Endodermal cell (in vitro differentiated cells): ENCODE measurements at places on chromosomes 4 and X. TPM values are rescaled to one million over a fixed set of nuclear protein-coding genes. Genes with fewer than 3 reads are reported as not detected.

The PCDH10 gene
- 139 to 387 TPM (median 140 TPM) in 3 replicates for total RNA-seq

The NSG1 gene
- 1.4 to 2.0 TPM (median 1.8 TPM) in 3 replicates for total RNA-seq

The KANTR gene
- 8.1 and 11.7 TPM in 2 replicates for total RNA-seq

The CYP4V2 gene
- 1.3 to 2.0 TPM (median 1.6 TPM) in 3 replicates for total RNA-seq

The WDR17 gene
- 3.8 to 9.2 TPM (median 7.3 TPM) in 3 replicates for total RNA-seq

The HMX1 gene
- total RNA-seq = 0.79 and 1.2 TPM in 2 replicates

The ZGRF1 gene
- total RNA-seq = 25.3 and 29.1 TPM in 2 replicates

The LCORL gene
- 31.5 to 39.9 TPM (median 34.5 TPM) in 3 replicates for total RNA-seq

The HELT gene
- not detected in 2 replicates for total RNA-seq

The CENPVL1 gene
- 0.63 and 0.64 TPM in 2 replicates for total RNA-seq

The CLDN22 gene
- 0.14 to 0.15 TPM in 2 of 3 replicates, not detected in the other for total RNA-seq

The DGKK gene
- total RNA-seq = 4.8 and 5.4 TPM in 2 replicates

The ADGRL3 gene
- total RNA-seq = 9.8 and 10.3 TPM in 2 replicates

The PNMA6A gene
- 5.2 and 7.1 TPM in 2 replicates for total RNA-seq

The RNF175 gene
- 1.4 to 4.2 TPM (median 3.5 TPM) in 3 replicates for total RNA-seq

The GPR143 gene
- 11.9 to 13.5 TPM (median 12.6 TPM) in 3 replicates for total RNA-seq

The CLDN34 gene
- 0.35 to 1.1 TPM (median 0.49 TPM) in 3 replicates for total RNA-seq

The NLRP2B gene
- total RNA-seq = not detected in 3 replicates

The ETNPPL gene
- 9.6 to 11.3 TPM (median 10.4 TPM) in 3 replicates for total RNA-seq
